ENCODE measurements at places on chromosomes 2 and 18.

DNA sequence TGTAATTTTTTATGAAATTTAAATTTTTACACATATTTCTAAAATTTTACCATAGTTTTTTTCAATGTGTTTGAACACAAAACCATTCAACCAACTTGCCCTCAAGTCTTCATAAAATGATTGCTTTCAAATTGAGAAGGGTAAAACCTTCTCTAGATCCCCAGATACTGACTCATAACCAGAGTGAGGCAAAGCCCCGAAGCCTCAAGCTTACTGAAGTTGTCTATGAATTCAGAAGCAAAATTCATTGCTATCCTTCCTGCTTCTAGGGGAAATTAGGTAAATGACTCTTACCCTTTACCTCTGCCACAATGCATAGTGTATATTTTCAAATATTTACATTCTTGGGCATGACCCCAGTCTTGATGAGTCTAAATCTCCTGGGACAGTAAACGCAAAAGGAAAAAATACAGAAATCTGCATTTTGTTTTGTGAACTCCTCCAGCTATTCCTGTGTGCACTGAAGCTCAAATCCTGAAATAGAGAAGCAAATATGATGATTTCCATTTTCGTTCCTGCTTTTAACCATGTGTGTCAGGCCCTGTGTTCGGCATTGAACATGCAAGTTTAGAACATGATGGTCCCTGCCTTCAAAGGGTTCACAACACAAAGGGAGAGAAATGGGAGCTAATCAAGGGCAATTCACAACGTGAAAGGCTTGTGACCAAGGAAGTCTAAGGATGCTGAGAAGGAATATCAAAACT is 246.3 kb downstream of the SUCLG1 start:
- no peak for DNase-seq

DNA sequence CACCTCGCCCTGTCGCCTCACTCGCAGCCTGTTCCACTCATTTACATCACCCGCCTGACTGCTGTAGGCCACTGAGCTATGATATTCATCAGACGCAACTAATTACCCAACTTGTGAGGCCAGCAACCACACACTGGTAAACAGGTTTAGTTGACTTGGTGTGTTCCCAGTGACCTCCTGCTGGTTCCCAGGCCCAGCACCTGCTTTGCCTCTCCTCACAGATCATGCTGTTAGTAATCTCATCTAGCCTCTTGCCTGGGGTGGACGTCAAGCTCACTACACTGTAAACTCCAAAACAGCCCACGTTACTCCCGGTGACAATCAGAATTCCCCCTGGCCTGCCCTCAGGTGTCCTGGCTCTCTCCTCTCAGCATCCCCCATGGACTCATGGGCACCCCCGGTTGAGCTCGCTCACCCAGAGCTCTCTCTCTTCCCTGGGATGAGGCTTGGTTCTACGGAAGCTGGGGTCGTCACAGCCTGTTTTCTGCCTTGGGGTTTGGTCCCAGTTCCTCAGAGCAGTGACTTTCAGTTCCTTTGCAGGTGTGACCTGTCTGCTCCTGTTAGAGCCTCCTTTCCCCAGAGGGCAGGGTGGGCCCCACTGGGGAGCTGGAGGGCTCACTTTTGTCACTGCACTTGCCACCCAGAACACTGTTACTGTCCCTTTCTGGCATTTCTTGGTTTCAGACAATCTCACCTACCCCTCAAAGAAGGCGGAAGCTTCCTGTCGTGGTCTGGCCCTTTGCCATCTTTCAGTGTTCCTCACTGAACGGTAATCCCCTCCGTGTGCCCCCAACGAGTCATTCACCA is 40.3 kb downstream of the INPP5D start:
- peak; percentile 86 for DNase-seq

GRCh38 chr2:32404691-32405090 is 47.9 kb downstream of the BIRC6 start:
- no peak for DNase-seq

- DNase-seq = no peak
Observed at GRCh38 chr2:181371782-181372645, 85.2 kb upstream of the ITGA4 start.

GRCh38 chr2:111184725-111185310 is 64.1 kb downstream of the BCL2L11 start:
- DNase-seq = no peak

All from Jurkat, Clone E6-1 (cell line).